Myometrial cell (primary cell): ENCODE measurements at places on chromosomes 1 and 21. TPM values are rescaled to one million over a fixed set of nuclear protein-coding genes. Genes with fewer than 3 reads are reported as not detected.

Gene LRRC38
- total RNA-seq, result not detected in 2 replicates

Gene FNDC10
- 0.86 and 1.4 TPM in 2 replicates for total RNA-seq

Gene KLHDC8A
- total RNA-seq, result not detected in 2 replicates

Gene PLEKHA6
- total RNA-seq, result 3.5 and 3.9 TPM in 2 replicates

Gene IL19
- total RNA-seq, result not detected in 2 replicates

Gene SLC35F3
- 0.71 and 0.86 TPM in 2 replicates for total RNA-seq

Gene SERTAD4
- under 0.01 TPM in 2 replicates for total RNA-seq

Gene TDRD10
- total RNA-seq, result not detected in 2 replicates

Gene MMEL1
- total RNA-seq, result not detected in 2 replicates
